ENCODE measurements at places on chromosomes 5 and 9.

- no peak for DNase-seq
These were observed 3.0 kb upstream of the ARRDC3 start for GRCh38 chr5:91386120-91386519.

GRCh38 chr9:71910650-71911060, 338 bp downstream of the ABHD17B start:
- DNase-seq, result no peak

DNA sequence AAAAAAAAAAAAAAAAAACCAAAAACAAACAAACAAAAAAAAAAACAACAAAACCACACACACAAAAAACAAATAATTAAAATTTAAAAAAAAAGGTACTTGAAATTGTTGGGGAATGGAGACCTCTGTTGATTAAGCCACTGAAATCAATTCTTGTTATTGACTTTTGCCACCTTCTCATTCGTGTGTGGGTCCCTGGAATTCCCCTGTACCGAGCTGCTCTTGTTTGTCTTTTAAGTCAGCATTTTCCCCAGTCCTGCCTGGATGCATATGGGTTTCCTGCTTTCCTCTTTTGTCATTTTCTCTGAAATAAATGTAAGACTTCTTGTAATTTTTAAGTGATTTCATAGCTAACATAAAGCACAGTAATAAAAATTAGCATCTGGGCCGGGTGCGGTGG, 45.5 kb downstream of the GPBP1 start:
- no peak for DNase-seq

DNA sequence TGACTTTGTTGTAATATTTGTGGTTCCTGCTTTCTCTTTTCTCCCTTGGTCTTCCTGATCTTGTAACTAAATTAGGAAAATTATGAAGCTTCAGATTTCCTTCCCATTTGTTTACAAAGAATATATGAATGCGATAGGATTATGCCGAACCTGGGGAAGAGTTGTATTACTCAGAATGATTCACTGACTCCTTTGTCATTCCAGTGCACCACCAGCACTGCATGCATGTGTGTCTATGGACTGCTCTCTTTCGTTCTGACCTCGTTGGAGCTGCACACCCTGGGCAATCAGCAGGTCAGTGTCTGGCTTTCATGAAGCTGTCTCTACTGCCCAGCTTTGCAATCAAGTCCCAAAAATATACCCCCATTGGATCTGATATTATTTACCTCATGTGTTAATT, 25.5 kb downstream of the NUP188 start:
- DNase-seq, result no peak

GRCh38 chr5:110590187-110590586, 136.3 kb downstream of the TMEM232 start:
- no peak for DNase-seq

DNA sequence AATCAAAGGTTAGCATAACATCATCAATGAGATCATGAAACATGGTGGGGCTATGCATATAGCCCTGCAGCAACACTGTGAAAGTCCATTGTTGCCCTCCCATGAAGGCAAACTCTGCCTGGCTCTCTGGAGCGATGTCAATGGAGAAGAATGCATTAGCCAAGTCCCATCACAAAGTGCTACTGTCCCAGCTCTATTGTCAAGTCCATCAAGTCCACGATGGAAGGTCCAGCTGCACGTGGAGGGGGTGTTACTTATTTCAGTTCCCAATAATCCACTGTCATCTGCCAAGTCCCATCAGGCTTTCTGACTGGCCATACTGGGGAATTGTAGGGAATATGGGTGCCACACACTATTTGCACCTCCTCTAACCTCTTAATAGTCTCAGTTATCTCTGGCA, 10.8 kb downstream of the DMAC1 start:
- DNase-seq, result no peak

GRCh38 chr9:133768859-133769510, 30.8 kb upstream of the SARDH start:
- DNase-seq, result no peak

DNA sequence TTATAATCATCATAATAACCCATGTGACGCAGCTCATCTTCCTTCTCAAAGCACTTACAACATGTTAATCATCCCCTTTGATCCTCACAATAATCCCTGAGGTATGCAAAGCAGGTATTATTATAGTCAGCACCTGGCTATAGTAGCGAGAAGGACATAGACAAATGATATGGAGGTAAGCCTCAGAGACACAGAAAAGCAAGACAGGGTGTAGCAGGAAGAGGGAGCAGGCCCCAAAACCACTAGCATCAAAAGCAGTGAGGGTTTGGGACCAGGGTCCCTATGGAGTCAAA, 139.2 kb upstream of the SLC30A5 start:
- no peak for DNase-seq

DNA sequence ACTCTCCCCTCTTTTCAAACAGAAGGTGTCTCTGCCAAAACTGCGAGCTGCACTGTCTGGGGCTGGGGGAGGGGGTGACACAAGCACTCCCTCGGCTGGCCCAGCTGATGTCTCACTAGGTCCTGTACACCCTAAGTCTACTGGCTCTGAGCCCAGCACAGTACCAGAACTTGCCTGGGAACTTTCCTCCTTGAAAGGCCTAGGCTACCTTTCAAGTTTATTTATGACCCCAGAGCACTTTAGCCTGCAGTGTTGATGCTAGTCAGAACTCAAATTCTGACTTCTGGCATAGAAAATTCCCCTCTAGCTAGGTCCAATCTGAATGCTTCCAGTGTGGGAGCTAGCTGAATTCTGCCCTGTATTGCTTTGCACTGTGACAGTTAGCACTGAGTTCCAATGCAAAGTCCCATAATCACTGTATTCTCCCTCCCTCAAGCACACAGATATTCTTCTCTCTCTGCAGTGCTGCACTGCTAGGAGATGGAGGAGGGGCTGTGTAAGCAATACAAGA, 10.5 kb downstream of the LURAP1L start:
- DNase-seq, result no peak

DNA sequence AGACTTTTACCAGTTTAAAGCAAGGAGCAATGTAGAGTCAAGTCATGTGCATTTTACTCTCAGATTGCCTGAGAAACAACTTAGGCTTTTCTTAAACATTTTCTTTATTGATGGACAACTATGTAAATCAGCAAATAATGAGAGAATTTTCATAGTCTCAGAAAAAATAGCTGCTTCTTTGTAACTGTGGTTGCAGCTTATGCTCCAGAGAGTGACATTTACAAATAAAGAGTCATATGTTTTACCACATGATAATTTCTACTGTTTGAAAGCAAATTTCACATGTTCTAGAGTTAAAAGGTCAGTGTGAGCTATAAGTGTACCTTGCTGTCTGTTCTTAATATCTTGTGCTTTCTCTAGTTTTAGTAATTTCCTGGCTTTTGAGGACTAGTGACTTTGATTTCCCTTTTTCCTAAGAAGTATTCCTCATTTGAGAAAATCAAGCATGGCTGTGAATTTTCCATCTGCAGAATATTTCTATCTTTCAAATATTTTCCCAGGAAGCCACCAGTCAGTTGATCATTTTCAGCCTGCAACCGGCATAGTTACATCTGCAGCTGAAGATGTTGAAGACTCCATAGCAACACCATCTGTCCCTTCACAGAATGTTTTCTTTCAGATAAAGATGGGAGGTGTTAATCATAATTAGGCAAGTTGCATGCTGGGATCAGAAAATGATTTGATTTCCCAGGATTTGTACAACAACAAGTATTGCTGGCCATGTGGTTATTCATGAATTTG, 229.9 kb downstream of the SGCD start:
- no peak for DNase-seq

DNA sequence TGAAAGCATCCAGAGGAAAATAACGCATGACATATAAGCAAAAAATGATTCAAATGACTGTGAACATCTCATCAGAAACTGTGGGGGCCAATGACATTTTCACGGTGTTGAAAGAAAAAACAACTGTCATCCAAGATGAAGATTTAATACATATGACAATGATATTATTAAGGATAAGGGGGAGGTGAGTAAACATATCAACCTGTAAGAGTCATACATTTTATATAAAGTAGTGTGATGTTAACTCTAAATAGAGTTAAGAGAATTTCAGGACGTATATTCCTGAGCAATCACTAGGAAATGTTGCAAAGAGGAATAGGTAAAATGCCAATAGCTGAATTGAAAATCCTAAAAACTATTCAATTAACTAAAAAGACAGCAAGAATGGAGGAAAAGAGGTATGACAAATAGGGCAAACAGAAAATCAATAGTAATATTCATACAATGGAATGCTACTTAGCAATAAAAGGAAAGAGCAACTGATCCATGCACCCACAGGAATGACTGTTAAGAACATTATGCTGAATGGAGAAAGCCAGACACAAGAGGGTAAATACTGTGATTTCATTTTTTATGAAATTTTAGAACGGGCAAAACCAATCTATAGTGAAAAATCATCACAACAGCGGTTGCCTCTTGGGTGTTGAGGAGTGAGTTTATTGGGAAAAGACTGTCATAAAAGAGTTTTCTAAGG, 92.4 kb upstream of the JAK2 start:
- no peak for DNase-seq

- DNase-seq, result no peak
These were observed 73.1 kb downstream of the NDUFAF2 start for GRCh38 chr5:61018062-61018461.

DNA sequence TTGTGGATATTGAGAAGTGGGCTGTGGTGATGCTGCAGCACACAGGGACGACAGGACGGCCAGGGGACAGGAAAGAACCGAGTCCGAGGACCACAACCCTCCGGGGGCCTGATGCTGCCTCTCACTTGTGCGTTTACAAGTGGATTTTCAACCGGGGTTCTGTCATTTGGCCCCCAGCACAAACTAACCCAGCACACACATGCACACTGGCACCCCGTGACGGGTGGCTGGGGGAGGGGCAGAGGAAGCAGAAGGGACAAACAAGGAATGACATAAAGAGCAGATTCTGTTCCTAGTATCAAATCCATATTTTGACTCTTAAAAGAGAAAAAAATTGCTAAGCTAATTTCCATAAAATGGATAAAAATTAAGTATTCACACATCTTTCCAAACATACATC, 18.3 kb upstream of the ZFYVE16 start:
- DNase-seq, result no peak

DNA sequence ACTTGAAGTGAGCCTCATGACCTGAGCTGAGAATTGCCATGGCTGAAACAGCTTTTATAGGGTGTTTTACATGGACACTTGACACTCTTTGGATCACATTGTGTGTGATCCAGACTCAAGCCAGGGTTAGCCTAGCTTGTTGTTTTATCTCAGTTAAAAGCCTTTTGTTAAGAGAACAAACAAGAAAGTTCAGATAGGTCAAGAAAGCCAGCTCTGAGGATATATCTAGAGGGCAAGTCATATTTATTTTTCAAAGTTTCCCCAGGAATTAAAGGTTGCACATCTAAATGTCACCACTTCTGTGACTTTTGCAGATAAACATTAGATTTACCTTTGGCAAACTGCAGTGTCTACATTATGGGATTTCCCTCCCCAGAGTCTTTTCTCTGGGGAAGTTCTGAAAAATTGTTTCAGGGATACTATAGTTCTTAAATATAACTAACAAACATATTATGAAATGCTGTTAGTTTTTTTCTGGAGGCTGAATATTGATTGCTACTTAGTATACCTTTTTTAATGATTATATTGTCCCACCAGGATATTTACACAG, 134.5 kb downstream of the C9orf152 start:
- no peak for DNase-seq

GRCh38 chr9:113808391-113809358, 67.4 kb upstream of the ZNF618 start:
- no peak for DNase-seq

DNA sequence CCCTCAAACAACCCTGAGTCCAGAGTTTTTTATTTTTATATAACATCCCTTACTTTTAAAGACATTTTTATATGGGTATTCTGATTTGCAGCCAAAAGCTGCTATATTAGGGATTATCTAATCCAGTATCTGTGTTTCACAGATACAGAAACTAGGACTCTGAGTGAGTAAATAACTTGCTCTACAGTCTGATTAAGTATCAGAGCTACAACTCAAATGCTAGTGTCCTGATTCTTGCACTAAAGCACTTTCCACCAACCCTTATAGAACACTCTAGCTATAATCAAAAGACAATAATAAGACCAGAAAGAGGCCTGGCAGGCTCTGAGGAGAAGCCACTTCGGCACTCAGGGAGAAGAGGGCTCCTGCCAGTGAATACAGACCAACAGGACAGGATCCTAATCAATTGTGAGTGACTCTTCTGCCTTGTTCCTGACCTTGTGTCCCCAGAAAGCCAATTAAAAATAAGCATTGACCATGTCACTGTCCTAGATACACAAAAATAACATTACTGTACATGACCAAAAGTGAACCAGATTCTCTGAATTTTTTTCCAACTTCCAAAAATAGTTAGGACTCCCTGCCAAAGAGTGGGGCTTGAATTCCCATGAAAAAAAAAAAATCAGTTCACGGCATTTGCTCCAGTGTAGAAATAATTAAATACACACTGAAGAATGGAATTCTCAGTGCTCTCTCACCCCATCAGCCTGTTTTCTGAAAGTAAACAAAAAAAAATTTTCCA, 63.6 kb upstream of the MAP3K1 start:
- DNase-seq, result no peak

DNA sequence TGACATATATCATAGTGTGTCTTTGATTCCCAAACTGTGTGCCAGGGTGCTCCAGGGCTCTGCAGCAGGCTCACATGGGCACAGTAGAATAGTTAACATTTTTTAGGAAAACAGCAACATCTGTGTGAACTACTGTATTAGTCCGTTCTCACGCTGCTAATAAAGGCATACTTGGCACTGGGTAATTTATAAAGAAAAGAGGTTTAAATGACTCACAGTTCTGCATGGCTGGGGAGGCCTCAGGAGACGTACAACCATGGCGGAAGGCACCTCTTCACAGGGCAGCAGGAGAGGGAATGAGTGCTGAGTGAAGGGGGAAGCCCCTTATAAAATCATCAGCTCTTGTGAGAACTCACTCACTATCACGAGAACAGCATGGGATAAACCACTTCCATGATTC, 82.7 kb downstream of the EGFLAM start:
- no peak for DNase-seq

DNA sequence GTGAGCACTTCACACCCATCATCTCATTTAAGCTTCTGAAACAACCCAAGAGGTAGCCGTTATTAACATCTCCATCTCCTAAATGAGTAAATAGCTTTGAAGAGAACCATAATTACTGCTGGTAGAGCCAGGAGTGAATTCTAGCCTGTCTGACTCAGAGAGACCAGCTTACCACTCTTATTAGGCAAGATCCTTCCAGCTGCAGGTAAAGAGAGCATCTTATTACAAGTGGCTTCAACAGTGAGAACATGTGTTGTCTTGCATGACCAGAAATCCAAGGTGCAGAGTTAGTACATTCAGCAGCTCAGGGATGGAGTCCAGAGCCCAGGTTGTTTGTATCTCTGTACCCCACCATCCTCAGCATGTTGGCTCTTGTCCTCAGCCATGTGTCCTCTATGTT, 10.9 kb upstream of the AFAP1L1 start:
- DNase-seq, result no peak

GRCh38 chr5:115733607-115734006, 82.9 kb downstream of the CDO1 start:
- DNase-seq, result no peak

DNA sequence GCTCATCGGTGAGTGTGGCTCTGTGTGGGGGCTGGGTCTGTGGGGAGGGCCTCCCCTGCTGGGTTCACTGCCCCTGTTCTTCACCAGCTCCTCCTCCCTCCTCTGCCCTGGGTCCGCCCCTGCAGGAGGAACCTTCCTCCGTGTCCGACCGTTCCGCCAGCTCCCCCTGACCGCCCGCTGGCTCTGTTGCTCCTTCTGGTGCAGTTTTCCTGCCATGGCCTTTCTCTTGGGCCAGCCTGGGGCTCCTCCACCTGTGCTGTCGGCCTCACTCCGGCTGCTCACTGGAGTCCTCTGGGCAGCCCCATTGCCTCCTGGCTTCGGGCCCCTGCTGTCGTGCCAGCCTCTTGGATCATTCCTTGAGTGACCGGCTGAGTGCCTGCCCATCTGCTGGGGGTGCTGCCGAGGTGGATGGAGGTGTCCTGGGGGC, 12.3 kb downstream of the RNU6ATAC start:
- no peak for DNase-seq
